ENCODE measurements at places on chromosomes 16 and 17.

DNA sequence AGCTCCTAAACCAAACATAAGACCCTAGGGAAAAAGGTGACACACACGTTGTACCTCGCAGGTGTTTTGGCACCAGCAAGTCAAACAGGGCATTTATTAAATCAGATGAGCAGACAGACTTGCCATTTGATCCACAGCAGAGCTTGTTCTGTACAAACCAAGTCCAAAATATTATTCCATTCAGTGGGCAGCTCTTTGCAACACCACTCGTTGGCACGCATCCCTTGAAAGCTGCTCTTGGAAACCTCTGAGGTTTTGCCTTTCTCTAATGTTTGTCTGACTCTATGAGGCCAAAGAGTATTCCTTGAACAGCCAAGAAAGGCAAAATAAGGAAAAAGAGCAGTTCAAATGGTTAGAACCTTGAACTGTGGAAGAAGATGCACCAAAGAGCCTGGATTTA is 12.7 kb downstream of the TMEM100 start:
- DNase-seq = no peak

DNA sequence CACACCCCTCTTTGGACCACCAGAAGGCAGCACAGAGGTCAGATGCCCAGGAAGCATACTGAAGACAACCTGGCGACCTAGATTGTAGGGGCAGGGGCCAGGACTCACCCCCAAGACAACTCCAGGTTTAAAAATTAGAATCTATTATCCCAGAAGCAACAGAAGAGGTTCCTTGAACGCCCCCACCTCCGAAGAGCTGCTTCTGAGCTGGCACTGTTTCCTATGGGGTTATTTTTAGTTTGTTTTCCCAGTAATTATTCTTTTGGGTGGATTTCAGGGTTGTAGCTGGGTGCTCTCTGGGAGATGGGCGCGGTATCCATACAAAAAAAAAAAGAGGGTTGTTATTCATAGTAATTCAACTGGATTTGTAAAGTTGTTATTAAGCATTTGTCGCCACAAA is 10.4 kb upstream of the TMEM132E start:
- no peak for DNase-seq

DNA sequence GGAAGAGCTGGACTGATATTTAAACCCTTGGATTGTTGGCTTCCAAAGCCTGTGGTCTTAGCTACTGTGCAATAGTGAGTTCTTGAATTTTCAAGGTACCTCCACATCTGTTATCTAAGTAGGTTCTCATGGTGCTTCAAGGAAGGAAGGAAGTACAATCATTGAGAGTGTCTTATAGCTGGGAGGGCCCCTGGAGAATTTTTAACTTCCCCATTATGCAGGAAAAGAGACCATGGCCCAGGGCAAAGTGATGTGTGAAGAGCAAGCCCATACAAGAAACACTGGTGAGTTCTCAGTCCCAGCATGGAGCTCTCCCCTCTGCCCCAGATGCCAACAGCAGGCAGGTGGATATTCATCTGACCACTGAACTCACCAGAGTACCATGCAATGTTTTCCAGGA is 169.0 kb upstream of the IRX6 start:
- DNase-seq = no peak

DNA sequence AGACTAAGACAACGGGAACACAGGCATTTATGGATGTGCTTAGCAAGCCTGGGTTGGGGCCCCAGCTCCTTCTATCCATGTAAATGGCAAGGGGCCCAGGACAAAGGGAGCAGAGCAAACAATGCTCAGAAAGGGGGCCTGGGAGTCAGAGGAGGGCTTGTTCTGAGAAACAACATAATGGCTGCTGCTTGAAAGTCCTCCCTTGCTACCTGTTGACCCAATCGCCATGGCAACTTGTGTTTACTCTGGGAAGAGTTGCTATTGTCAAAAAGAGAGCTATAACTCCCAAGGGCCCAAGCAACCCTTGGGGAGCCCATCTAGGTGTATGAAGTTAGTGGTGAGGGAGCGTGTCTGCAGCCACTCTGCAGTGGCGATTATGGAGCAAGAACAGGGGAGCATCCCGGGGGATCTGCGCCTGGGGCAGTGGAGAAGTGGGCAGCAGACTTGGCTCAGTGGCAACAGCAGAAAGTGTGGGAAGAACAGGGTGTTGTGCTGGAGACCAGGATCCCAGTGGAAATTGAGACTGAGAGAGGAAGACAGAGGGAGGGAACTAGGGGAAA is 118.7 kb upstream of the NLRP1 start:
- no peak for DNase-seq

DNA sequence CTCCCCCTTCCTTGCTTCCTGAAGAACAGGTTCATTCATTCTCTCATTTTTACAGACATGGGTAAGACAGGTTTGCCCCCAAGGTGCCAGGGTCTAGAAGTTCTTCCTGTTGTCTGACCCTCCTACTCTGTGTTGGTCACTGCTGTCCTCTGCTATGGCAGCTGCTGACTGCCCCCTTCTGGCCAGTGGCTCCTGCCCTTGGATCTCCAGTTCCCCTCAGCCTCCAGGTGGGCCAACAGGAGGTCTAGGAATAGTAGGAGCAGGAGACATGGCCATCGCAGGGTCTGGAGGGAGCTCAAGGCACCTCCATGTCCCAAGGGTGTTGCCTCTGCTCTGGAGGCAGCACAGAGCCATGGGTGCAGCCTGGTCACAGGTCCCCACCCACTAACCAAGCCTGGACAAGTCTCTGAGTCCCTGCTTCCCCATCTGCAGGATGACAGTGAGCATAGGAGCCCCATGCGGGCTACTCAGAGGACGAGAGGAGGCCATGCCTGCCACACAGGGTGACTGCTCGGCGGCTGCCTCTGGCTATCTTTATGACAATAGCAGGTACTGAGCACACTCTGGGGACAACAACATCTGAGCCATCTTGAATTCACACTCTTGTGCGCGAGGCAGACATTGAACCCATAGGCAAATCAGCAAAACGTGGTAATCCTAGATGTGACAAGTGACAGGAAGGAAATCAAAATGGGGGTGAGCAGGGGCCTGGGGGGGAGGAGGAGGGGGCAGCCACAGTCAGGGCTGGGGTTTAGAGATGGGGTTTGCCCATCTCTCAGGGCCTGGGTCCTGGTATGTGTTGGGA is 27.0 kb upstream of the NXPH3 start:
- no peak for DNase-seq

DNA sequence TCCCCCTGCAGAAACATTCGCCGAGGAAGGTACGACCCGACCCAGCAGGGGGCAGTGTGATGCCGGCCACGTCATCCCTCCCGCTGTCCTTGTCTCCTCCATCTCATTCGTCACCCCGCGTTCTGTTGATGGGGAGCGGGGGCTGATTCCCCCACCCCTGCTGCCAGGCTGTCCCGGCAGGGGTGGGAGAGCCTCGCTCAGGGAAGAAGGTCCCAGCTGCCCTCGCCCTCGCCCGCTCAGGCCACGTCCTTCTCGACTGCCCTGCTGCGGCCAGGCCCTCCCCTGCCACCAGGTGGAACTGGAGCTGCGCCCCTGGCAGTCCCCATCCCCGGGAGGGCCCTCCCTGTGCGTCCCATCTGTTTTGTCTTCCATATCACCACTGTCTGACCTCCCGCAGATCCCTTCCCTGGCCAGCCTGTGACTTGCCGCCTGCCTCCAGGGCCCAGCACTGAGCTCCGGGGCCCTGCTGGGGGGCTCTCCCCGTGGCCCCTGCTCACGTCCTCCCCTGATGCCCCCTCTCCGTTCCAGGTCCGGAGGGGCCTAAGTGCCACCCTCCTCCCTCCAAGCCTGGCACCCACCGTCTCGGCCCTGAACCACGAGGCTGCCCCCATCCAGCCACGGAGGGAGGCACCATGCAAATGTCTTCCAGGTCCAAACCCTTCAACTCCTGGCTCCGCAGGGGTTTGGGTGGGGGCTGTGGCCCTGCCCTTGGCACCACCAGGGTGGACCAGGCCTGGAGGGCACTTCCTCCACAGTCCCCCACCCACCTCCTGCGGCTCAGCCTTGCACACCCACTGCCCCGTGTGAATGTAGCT is 20.6 kb downstream of the ADAM11 start:
- DNase-seq = peak; percentile 62

DNA sequence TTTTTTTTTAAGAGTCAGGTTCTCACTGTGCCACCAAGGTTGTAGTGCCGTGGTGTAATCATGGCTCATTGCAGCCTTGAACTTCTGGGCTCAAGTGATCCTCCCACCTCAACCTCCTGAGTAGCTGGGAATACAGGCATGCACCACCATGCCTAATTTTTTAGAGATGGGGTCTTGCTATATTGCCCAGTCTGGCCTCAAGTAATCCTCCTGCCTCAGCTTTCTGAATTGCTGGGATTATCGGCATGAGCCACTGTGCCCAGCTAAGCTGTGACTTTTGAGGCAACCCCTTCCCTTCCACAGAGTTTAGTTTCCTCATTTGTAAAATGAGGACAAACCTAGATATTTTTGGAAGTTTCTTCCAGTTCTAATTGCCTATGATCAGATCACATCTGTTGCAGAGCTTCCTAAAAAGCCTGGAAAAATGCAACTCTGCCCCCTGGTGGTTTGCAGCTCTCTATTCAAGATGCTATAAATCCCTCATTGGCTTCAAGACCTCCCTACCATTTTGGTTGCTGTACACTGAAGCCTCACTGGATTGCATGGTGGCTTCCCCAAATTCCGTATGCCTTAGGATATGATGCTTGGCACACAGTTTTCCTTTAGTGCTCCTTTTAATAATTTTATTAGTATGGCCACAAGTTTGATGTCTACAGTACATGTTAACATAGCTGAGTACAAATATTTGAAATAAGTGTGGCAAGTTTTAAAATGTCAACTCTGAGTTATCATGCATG is 19.3 kb downstream of the GDE1 start:
- peak; percentile 65 for DNase-seq

DNA sequence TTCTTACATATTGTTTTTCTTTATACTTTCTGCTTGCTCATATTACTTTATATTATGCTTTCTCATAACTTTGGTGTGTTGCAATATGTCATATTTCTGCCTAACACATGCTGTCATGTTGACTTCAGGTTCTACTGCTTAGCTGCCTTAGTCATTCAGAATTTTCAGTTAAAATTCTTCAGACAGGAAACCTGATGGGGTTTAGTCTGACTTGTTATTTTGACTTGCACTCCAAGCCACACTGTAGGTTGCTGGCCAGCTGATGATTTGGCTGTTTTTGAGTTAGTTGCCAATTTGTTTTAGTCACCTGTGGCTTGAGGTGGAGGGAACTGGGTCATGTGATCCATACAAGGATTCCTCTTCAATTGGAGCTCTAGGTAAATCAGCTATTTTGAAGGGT is 315.4 kb downstream of the MAP2K6 start:
- DNase-seq = no peak
